ENCODE measurements at places on chromosomes 5 and 9.

DNA sequence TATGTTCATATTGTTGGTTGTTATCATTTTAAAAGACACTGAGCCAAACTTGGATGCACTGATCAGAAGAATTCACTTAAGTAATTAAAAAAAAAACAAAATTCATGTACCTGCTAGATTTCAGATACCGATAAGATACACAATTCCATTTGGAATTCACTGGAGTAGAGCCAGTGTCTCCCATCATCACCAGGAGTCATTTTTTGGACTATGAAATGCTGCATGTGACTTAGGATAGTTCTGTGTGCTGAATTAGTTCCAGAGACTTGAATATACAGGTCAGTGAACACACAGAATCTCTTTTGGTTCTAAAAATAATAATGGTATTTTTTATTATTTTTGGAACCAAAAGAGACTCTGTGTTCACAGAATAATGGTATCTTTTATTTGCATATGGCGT, 482.6 kb upstream of the PIK3R1 start:
- DNase-seq = no peak

GRCh38 chr5:170104710-170105109, 987 bp upstream of the FOXI1 start:
- DNase-seq = no peak

GRCh38 chr9:133375116-133375723, 640 bp downstream of the SURF4 start:
- no peak for DNase-seq

- DNase-seq = no peak
These were observed 157.0 kb downstream of the C9orf152 start for GRCh38 chr9:110050925-110051355.

GRCh38 chr9:36486933-36487481, 85.7 kb upstream of the MELK start:
- DNase-seq = no peak

DNA sequence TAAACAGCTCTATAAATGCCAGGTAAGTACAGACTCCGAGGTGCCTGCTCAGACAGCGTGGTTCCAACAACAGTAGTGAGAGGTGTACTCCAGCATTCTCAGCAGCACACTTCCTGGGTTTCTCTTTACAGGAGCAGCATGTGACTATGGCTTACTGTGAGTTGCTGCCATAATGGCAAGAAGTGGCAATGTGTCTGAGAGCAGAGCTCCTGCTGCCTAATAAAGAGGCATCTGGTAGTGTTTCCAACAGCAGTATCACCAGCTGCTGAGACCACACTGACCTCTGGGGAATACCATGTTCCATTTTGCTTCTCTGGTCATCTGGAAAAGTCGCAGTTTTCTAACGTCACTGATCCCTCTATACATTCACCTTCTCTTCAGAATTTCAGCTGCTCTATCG, 398.2 kb downstream of the SLCO4C1 start:
- DNase-seq = peak; percentile 74

GRCh38 chr9:112689161-112689740, 28.7 kb downstream of the INIP start:
- DNase-seq = no peak

DNA sequence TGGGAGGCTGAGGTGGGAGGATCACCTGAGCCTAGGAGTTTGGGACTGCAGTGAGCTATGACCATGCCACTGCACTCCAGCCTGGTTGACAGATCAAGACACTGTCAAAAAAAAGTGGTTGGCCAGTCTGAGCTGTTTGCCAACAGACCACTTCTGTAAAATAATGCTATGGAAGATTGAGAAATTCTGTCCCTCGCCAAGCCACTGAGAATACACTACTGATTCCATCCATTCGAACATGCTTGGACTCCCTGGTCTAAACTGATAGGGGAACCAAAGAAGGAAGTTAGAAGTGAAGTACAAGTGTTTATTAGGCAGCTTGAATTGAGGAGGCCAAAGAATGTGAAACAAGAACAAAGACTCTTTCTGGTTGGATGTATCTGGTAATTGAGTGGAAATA, 27.2 kb downstream of the ENC1 start:
- no peak for DNase-seq

- no peak for DNase-seq
These were observed 160.8 kb upstream of the IER5L start for GRCh38 chr9:129338724-129339430.

DNA sequence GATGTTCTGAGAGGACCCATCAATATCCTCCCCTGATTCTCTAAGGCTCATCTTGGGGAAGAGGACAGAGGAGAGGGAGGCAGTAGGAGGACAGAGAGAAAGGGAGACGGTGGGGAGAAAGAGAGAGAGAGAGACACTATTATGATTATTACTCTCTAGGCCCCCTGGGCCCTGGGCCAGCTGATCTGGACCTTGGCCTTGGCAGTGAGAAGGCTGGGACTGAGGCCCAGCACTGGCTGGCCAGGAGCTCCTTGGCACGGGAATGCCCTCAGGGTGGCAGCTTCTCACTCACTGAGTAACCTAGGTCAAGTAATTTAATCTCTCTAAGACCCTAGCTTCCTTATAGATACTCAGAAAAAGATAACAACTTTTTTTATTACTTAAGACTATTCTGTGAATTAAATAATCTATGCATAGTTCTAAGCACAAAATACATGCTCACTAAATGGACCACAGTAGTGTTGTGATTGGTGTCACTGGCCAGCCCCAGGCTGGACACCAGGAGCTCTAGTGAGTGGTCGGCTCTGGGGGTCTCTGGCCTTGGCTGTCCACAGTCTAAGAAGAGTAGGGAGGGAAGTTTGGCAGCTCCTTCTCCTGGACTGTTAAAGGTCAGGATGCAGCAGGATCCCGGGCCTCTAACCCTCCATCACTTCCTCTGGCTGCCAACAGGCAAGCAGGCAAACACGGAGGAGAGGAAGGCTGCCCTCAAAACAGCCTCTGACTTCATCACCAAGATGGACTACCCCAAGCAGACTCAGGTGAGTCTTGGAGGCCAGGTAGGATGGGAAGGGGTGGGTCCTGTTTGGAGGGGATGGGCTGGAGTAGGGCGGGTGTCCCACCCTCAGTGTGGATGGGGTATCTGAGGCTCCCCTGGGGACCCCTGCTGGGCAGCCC, 50.0 kb downstream of the GSN start:
- no peak for DNase-seq

GRCh38 chr5:181198905-181199519, 6.0 kb downstream of the TRIM7 start:
- DNase-seq = no peak

DNA sequence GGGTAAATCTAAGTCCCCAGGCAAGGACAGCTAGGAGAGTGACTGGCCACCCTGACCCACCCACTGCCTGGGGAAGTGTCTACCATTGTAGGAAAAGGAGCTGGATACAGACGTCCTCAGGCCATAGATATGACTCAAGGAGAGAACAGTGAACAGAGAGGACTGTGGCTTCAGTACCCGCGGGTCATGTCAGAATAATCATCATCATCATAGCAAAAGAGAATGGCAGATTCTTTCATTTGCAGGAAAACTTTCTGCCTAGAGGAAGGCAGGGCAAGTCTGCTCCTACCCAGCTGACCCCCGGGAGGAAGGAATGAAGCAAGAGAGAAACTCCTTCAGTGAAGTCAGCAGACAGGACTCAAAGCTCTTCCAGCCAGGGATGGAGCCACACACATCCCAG, 52.2 kb upstream of the UBTD2 start:
- no peak for DNase-seq

DNA sequence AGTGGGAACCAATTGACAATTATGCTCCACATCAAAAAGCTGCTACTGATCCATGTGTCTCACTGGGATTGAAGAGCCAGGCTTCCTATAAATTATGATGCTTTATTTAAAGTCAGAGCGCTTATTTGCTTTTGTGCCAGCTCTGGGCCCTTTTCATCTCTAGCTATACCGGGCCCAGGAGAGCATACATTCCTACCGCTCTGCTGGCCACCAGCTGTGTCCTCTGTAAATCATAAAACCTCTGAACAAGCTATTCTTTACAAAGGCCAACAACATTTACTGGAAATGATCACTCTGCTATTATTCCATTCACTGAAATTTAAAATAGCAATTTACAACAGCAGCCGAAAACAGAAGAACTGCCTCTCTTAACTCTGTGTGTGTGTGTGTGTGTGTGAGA, 86.6 kb downstream of the ZNF608 start:
- no peak for DNase-seq

DNA sequence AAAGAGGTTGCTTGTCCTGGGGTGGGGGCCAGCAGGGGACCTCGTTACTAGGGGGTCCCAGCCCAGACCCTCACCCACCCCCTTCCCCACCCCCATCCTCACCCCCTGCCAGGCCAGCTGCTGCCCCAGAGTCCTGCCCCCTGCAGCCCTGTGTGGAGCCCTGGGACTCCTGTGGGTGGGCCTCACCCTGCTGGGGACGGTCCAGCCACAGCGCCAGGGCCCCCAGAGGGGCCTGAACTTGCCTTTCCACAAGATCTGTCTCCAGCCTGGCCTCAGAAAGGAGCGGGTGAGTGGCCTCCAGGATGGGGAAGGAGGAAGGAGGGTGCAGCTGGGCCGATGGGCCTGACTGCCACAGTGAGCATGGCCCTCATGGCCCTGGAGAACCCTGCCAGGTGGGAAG, 7.5 kb upstream of the PTGDS start:
- DNase-seq = no peak

DNA sequence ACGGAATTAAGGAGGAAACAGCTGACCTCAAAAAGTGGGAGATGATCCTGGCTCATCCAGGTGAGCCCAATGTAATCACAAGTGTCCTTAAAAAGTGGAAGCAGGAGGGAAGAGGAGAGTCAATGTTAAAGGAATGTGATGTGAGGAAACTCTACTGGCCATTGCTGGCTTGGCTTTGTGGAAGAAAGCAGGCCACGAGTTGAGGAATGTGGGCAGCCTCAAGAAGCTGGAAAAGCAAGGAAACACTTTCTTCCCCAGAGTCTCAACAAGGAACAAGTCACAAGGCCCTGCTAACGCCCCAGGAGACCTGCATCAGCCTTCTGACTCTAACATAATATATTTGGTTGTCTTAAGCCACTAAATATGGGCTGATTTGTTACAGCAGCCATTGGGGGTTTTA, 252.8 kb downstream of the PSAT1 start:
- DNase-seq = no peak

GRCh38 chr9:93531374-93531773, 45.0 kb upstream of the PHF2 start:
- DNase-seq = no peak

- DNase-seq = no peak
These were observed 58.8 kb upstream of the ANGPTL2 start for GRCh38 chr9:127181315-127181580.
